Lung (tissue), 17 donors: ENCODE measurements at places on chromosomes 12 and 14. TPM values are rescaled to one million over a fixed set of nuclear protein-coding genes. Genes with fewer than 3 reads are reported as not detected.

- DNase-seq: no peak
- no peaks in the 10 kb centered on the region for H3K27me3 ChIP-seq
- no peaks in the 10 kb centered on the region for H3K36me3 ChIP-seq
- H3K4me3 ChIP-seq: no peak overlapping the region
- no peaks in the 10 kb centered on the region for H3K4me1 ChIP-seq
These were observed 142.9 kb downstream of the NAV3 start for GRCh38 chr12:77973579-77973978.

- no peaks in the 10 kb centered on the region for H3K36me3 ChIP-seq
- H3K4me3 ChIP-seq: no peak overlapping the region
- peak; percentile 65 for DNase-seq
- H3K27ac ChIP-seq: no peak overlapping the region
- H3K27me3 ChIP-seq: no peaks in the 10 kb centered on the region
These were observed 22.1 kb upstream of the ITPK1 start for GRCh38 chr14:93137864-93138263.

DNA sequence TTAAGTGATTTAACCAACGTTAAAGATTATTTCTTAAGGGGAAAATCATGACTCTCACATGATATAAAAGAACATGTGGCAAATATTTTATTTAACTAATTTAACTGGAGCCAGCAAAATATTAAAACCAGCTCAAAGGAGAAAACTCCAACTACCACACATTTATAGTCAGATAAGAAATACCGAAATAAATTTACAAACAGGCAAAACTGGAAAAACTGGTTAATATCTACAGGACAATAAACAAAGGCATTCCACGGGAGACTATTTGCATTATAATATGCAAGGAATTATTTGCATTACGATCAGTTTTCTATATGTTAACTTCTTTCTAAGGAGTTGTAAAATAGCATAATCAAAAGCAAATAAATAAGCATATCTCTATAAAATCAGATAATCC is 13.8 kb upstream of the BCL2L14 start:
- no peak overlapping the region for H3K27ac ChIP-seq
- no peak overlapping the region for H3K4me3 ChIP-seq
- H3K4me1 ChIP-seq: no peaks in the 10 kb centered on the region
- no peak for DNase-seq
- H3K27me3 ChIP-seq: no peaks in the 10 kb centered on the region
- H3K36me3 ChIP-seq: no peaks in the 10 kb centered on the region

DNA sequence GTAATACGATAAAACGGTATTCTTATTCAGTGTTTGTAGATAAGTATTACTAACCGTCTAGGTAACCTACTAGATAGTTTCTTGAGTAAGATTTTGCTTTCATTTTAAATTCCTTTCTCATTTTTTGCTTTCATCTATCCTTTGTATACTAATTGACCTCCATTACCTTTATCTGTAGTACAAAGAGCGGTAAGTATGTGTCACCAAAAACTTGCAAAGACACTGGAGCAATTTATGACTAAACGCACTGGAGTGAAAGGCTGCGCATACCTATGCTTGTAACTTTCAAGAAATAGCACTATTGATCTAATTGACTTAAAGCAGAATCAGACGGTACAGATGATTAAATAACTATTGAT is 1.7 kb downstream of the ARHGAP5 start:
- DNase-seq: no peak
- H3K4me1 ChIP-seq: peaks cover 2% of the 10 kb centered on the region
- no peaks in the 10 kb centered on the region for H3K36me3 ChIP-seq
- no peak overlapping the region for H3K27ac ChIP-seq
- no peaks in the 10 kb centered on the region for H3K27me3 ChIP-seq

DNA sequence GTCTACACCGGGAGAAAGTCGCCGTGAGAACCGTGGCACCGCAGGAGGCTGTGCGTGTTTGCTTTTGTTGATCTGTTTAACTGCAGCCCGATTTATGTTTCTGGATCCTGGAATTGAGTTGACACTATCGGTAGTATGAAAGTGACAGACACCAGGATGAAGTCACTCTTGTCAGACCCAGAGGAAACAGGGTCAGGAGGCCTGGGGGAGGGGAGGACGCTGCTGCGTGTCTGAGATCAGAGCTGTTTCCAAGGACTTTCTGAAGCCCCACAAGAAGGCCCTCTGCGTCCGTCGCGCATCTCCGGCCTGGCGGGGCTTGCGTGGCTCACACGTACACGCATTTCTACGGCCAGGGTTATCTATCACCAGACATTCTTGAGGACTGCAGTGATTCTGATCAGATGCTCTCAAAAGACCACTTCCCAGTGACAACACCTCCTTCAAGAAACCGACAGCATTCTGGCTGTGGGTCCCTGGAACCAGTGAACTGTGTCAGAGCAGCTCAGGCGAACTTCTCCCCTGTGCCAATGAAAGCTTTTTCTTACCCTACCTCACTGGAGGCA is 263.4 kb downstream of the ADGRD1 start:
- H3K4me1 ChIP-seq: no peaks in the 10 kb centered on the region
- H3K27ac ChIP-seq: no peak overlapping the region

DNA sequence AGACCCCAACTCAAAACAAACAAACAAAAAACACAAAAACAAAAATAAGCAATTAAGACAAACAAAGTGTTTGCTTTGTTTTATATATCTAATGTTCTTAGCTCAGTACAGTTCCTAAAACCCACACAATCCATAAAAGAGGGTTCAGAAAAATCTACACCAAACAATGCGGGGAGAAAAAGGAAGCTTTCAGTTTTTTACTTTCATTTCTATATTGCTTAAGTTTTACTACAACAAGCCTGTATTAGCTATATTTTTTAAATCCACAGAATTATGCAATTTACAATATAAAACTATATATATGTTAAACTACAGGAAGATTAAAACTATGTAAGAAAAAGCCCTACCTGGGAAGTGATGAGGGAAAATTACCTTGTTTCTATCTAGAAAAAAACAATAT is 41.4 kb downstream of the CLIP1 start:
- H3K36me3 ChIP-seq: peaks cover 20% of the 10 kb centered on the region
- H3K27me3 ChIP-seq: no peaks in the 10 kb centered on the region
- H3K27ac ChIP-seq: no peak overlapping the region

- no peak overlapping the region for H3K4me3 ChIP-seq
- no peak for DNase-seq
- H3K27ac ChIP-seq: no peak overlapping the region
- no peaks in the 10 kb centered on the region for H3K36me3 ChIP-seq
- H3K27me3 ChIP-seq: peaks cover 14% of the 10 kb centered on the region
- no peaks in the 10 kb centered on the region for H3K4me1 ChIP-seq
These were observed 29.8 kb downstream of the SPTB start for GRCh38 chr14:64849940-64850339.

DNA sequence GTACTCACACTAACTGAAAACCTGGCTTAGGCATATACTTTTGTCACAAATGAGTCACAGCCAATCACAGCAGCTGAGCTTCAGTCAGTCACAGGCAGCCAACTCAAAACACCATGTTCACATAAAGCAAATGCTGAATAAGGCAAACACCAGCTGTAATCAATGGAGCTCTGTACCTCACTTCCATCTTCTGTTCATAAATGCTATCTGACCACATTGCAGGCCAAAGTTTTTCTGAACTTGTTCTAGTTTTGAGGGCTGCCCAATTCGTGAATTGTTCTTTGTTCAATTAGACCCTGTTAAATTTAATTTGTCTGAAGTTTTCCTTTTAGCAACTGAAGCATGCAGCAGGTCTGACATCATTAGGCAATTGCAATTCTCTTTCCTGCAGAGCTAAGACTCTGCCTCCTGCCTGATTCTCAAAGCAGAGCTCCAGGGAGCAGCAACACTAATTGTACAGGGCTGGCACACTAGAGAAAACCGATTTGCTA is 129.9 kb downstream of the WIF1 start:
- no peak overlapping the region for H3K27ac ChIP-seq
- no peak overlapping the region for H3K4me3 ChIP-seq
- DNase-seq: no peak
- H3K27me3 ChIP-seq: no peaks in the 10 kb centered on the region
- H3K4me1 ChIP-seq: peaks cover 16% of the 10 kb centered on the region

DNA sequence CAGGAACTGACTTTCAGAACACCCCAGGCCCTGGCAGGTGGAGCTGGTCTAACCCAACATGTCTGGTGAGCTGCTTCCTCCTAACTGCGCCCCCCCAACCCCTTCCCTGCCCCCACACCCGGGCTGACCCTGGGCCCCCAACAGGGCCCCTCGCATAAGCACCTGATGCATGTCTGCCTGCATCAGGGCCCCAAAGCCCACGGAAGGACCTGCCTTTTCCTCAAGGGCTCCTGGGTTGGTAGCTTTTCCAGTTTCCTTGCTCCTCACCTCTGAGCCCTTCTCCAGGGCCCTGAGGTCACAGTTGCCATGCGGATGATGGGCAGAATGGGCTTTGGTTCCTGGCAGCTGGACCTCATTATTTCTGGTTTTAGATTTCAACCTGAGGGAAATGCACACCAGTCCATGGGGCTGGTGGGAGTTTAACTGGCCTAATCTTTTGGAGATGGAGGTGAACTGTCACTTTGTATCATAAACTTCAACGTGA is 18.5 kb downstream of the TESC start:
- H3K27me3 ChIP-seq: no peaks in the 10 kb centered on the region
- no peaks in the 10 kb centered on the region for H3K36me3 ChIP-seq

- no peak overlapping the region for H3K4me3 ChIP-seq
- H3K36me3 ChIP-seq: no peaks in the 10 kb centered on the region
- DNase-seq: no peak
- H3K27me3 ChIP-seq: no peaks in the 10 kb centered on the region
These were observed 15.5 kb downstream of the KIF21A start for GRCh38 chr12:39427360-39427808.

GRCh38 chr12:46461907-46462640 is 89.5 kb upstream of the SLC38A2 start:
- no peaks in the 10 kb centered on the region for H3K36me3 ChIP-seq
- H3K27ac ChIP-seq: no peak overlapping the region
- H3K4me3 ChIP-seq: no peak overlapping the region
- no peaks in the 10 kb centered on the region for H3K27me3 ChIP-seq
- peak; percentile 39 for DNase-seq

DNA sequence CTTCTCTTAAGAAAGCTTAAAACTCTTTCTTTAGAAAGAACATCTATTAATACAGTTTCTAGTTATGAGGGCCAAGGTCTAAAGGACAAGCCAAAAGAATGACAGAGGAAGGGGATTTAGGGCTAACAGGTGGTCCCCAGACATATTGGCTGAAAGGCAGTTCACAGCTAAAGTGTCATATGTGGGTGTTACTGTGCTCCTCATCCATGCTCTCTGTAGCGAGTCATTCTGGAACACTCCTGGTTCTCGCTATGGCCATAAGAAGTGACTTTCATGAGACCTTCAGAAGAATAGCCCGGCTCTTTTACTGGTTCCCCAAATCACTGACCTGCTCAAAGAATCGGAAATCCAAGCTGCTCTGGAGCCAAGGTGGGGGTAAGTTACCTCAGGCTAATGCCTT is 55.0 kb downstream of the TBK1 start:
- H3K36me3 ChIP-seq: no peaks in the 10 kb centered on the region
- no peak overlapping the region for H3K4me3 ChIP-seq
- DNase-seq: no peak
- no peaks in the 10 kb centered on the region for H3K27me3 ChIP-seq
- H3K4me1 ChIP-seq: no peaks in the 10 kb centered on the region

DNA sequence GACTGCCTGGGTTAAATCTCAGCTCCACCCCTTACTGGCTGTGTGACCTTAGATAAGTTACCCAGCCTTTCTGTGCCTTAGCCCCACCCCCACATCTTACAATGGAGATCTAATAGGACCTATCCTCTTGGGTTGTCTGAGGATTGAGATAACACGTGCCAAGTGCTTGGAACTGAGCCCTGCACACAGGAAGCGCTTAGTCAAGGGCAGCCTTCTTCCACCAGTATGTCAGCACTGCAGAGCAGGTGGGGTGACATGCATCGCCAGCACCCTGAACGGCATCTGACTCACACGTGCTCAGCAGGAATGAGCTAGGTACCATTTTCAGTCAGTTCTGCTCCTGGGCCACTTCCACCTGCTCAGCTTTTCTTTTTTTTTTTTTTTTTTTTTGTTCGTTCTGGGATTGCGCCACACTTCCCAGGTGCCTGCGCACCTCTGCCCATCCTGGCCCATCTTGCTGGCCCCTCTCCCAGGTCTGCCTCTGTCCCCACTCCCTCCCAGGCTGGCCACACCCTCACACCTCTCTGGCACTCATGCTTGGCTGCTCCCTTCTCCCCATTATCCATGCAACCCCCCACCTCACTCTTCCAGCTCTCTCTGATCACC is 19.6 kb downstream of the LGMN start:
- peak overlapping the region; percentile 48 for H3K27ac ChIP-seq
- no peaks in the 10 kb centered on the region for H3K27me3 ChIP-seq
- peaks cover 17% of the 10 kb centered on the region for H3K36me3 ChIP-seq
- no peak overlapping the region for H3K4me3 ChIP-seq
- DNase-seq: no peak

DNA sequence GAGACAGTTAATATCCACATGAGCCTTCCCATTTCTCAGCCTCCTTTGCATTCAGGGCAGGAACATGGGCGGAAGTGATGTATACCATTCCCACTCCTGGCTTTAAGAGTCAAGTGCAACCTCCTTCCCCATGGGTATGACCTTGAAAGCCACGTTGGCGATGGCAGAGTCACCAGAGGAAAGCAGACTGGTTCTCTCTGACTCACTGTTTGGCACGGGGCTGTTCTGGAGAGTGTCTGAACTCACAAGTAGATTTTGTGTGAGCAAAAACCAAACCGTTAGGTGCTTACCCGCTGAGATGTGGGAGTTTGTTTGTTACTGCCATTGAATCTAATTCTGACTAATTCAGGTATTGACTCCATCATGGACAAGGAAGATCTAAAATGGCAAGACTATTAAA is 36.7 kb upstream of the PZP start:
- H3K4me3 ChIP-seq: no peak overlapping the region
- no peak for DNase-seq
- H3K27me3 ChIP-seq: no peaks in the 10 kb centered on the region
- H3K27ac ChIP-seq: no peak overlapping the region
- H3K4me1 ChIP-seq: no peaks in the 10 kb centered on the region
- no peaks in the 10 kb centered on the region for H3K36me3 ChIP-seq

GRCh38 chr12:25792031-25792430 is 166.5 kb upstream of the RASSF8 start:
- no peaks in the 10 kb centered on the region for H3K27me3 ChIP-seq
- peaks cover 6% of the 10 kb centered on the region for H3K4me1 ChIP-seq
- no peak overlapping the region for H3K27ac ChIP-seq
- H3K36me3 ChIP-seq: no peaks in the 10 kb centered on the region

DNA sequence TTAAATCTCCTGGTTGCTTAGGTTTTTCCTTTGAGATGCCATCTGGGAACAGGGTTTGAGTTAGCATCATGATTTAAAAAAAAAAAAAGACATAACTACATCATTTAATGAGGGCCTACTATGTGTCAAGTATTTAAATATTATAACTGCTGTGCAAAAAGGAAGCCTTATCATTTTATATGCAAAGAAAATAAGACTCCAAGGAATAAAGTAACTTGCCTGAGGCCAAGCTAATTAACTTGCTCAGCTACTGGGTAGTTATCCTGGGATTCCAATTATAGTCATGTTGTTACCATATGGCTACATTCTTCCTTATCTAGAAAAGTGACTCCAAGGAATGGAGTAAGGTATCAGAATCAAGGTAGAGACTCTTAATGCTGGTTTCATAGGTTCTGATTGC is 123.5 kb downstream of the SLC41A2 start:
- DNase-seq: no peak
- H3K27ac ChIP-seq: no peak overlapping the region
- H3K36me3 ChIP-seq: no peaks in the 10 kb centered on the region

Gene GUCY2C
- not detected for total RNA-seq

Gene FERMT2
- 88.5 TPM for total RNA-seq

Gene CEBPE
- total RNA-seq: not detected

Gene CMA1
- not detected for total RNA-seq

Gene MYO1A
- total RNA-seq: 0.67 TPM

Gene CLMN
- 33.5 TPM for total RNA-seq

Gene BATF
- total RNA-seq: 8.2 TPM

Gene CPNE6
- total RNA-seq: not detected

Gene RD3L
- total RNA-seq: not detected

Gene FGF6
- not detected for total RNA-seq
